CD4-positive, alpha-beta T cell treated with Interleukin-6 at 100 ng/mL for 8 hours (primary cell): ENCODE measurements at places on chromosomes 2 and 18.

DNA sequence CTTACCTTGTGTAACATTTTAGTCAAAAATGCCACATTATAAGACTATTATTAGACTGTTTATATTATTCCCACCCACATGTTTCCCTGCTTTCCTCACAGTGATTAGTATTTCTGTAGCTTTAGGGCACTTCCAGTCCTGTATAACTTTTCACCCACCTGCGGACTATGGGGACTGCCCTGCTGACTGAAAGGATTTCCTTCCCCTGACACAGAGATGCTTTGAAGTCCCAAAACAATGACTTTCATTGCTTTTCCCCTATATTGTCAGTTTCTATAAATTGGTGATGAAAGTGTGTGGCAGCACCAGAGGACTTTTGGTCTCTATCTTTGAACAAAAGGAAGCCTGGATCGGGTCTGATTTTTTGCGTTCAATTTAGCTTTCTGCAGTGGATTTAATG is 59.0 kb upstream of the OTX1 start:
- DNase-seq = no peak

GRCh38 chr2:39470580-39470979 is 33.5 kb upstream of the MAP4K3 start:
- DNase-seq = no peak

DNA sequence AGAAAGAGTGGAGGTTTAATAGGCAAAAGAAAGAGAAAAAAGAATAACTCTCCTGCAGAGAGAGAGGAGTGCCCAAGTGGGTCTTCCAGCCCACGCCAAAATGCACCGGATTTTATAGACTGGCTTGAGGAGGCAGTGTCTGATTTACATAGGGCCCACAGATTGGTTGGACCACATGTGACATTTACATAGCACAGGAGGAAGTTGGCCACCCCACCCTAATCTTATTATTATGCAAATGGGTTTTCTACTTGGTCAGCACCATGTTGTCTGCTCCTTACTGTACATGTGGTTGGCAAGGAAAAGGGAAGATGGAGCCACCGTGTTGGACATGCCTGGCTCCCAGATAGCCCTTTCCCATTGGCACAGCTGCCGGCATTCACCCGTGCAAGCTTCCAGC is 56.8 kb downstream of the SP110 start:
- DNase-seq = no peak

GRCh38 chr2:86249579-86250391 is 50.5 kb downstream of the MRPL35 start:
- no peak for DNase-seq

GRCh38 chr2:159846564-159846963 is 48.6 kb upstream of the CD302 start:
- DNase-seq = no peak

- DNase-seq = no peak
These were observed 380.4 kb upstream of the POU3F3 start for GRCh38 chr2:104473546-104473945.

GRCh38 chr18:41992066-41992465 is 37.0 kb downstream of the PIK3C3 start:
- no peak for DNase-seq

- no peak for DNase-seq
These were observed 374.2 kb upstream of the ID2 start for GRCh38 chr2:8307606-8308180.

- DNase-seq = peak; percentile 39
These were observed 141.6 kb upstream of the TTC39C start for GRCh38 chr18:23872701-23873550.

DNA sequence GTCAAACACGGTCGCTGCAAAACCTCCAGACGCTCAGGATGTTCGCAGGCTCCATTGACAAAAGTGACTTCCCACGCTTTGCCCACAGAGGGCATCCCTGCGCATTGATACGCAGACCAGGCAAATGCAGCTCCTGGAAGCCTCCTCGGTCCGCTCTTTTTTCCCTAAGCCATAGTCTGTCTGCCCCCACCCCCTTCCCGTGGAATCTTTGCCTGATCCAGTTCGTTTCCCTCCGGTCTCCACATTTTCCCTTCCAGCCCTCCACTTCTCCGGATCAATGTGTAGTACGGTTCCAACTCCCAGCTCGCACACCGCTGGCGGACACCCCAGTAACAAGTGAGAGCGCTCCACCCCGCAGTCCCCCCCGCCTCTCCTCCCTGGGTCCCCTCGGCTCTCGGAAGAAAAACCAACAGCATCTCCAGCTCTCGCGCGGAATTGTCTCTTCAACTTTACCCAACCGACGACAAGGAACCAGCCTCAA is at the start of gene DCC:
DCC (plus strand) TSS at position 307 of the 481 bp plus-strand sequence. CDS start 591 bp downstream, outside the sequence.
- DNase-seq = no peak

- DNase-seq = no peak
These were observed 21.3 kb upstream of the CD28 start for GRCh38 chr2:203685081-203685621.

DNA sequence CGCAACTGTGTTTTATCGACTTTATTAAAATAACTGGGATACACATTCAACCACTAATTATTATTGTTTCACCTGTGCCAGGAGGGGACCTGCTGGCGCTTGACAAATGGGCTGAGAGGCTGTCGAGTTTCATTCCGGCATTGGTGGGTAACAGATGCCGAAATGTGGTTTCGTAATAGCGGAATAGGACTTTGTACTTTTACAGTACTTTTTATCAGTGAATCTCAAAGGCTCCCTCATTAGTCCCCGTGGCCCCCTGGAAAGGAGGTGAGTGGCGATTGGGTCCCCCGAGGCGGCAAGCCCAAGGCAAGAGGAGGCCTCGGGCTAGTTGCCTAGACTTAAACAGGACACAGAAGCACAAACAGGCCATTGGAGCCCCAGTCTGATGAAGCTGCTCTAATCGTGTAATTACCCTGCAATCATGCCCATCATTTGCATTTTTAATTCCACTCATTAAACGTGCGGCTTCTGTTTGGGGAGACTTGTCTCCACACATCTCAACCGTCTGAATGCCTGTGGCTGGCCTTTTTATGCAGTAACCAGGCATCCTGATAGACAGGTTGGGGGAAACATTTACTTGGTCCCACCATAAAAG is 193.2 kb downstream of the INO80D start:
- no peak for DNase-seq
